ENCODE measurements at places on chromosomes 3 and 15. TPM values are rescaled to one million over a fixed set of nuclear protein-coding genes. Genes with fewer than 3 reads are reported as not detected.

The SLC6A11 gene
- total RNA-seq: not detected

The SLC28A1 gene
- total RNA-seq: 0.19 TPM

The FAN1 gene
- total RNA-seq: 6.3 TPM

The IL17RB gene
- not detected for total RNA-seq

The ACTC1 gene
- total RNA-seq: 0.55 TPM

The ATP8B4 gene
- total RNA-seq: 31.5 TPM

The ZIC1 gene
- not detected for total RNA-seq

The ACSBG1 gene
- not detected for total RNA-seq

The LMAN1L gene
- not detected for total RNA-seq

The PTPRG gene
- 124 TPM for total RNA-seq

The MB21D2 gene
- 3.3 TPM for total RNA-seq

The SPINK8 gene
- not detected for total RNA-seq

The MUC4 gene
- not detected for total RNA-seq

The CD200R1 gene
- total RNA-seq: 3.8 TPM

The XCR1 gene
- total RNA-seq: 0.16 TPM

The IL17RE gene
- total RNA-seq: 20.2 TPM

The ZBBX gene
- total RNA-seq: not detected
